ENCODE measurements at places on chromosomes 11 and 22.

GRCh38 chr11:73260127-73260457, 12.0 kb upstream of the P2RY6 start:
- H3K4me3 ChIP-seq, result no peak overlapping the region
- H3K4me1 ChIP-seq, result no peaks in the 10 kb centered on the region
- H3K27me3 ChIP-seq, result peaks cover 11% of the 10 kb centered on the region
- no peak overlapping the region for H3K27ac ChIP-seq

DNA sequence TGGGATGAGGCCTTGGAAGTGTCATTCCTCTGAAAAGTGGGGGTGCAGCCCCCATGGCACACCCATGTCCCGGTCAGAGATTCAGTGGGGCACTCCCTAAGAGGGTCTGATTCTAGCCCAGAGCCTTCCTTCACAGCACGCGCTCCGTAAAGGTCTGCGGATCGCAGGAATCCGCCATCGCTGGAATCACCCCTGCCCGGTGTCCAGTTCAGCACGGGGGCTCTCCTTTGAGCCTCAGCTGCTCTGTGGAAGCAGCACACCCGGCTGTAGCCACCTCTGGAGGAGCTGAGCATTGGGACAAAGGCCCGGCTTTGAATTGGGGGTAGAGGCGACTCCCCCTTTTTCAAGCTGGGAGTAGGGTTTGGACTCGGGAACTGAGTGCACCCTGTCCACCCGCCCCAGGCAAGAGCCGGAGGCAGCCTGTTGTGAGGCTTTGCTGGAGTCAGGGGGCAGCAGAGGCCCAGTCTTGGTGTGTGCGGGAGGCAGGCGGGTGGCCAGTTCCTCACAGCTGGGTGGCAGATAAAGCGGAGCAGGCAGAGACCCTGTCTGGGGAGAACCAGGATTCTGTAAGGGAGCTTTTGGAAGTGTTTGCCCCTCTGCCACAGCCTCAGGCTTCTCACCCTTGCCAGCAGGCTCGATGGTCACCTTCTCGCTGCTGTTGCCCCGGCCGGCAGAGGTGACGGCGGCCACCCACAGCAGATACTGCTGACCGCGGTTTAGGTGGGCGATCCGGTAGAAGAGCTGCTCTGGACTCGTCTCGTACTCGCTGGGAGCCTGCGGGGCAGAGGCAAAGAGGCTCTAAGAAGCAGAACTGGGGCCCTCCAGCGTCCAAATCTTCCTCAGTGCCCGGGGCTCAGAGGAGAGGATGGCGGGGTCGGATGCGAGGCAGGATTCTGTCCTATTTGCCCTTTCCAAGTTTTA, 115.9 kb downstream of the CEP164 start:
- no peak for DNase-seq
- H3K27ac ChIP-seq, result no peak overlapping the region
- no peak overlapping the region for H3K4me3 ChIP-seq
- no peaks in the 10 kb centered on the region for H3K27me3 ChIP-seq
- H3K4me1 ChIP-seq, result no peaks in the 10 kb centered on the region

- no peak overlapping the region for H3K27ac ChIP-seq
- H3K4me1 ChIP-seq, result no peaks in the 10 kb centered on the region
- no peaks in the 10 kb centered on the region for H3K27me3 ChIP-seq
- no peak for DNase-seq
Measured at GRCh38 chr11:92500453-92500852, 275.8 kb downstream of the FAT3 start.

GRCh38 chr11:70732881-70733196, 334.5 kb downstream of the CTTN start:
- H3K4me1 ChIP-seq, result no peaks in the 10 kb centered on the region
- no peaks in the 10 kb centered on the region for H3K27me3 ChIP-seq
- no peaks in the 10 kb centered on the region for H3K36me3 ChIP-seq
- H3K27ac ChIP-seq, result no peak overlapping the region
- no peak for DNase-seq

DNA sequence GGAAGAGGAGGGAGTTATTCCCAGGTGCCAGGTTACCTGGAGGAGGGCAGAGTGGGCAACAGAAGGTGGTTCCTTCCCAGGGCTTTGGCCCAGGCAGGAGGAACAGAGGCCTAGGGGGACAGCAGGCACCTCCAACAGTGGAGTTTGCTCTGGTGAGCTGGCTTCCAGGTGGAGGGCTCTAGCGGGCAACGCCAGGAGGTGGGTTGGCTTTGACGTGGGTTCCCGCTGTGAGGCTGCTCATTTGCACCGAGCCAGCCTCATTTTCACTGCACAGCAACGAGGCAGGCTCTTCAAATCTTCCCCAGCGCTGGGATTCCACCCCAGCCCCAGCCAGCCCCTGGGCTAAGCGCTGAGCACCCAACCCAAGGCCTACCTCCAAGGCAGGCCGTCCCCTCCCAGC, 8.1 kb downstream of the IGSF9B start:
- H3K27me3 ChIP-seq, result peaks cover 3% of the 10 kb centered on the region
- no peak for DNase-seq
- no peak overlapping the region for H3K27ac ChIP-seq
- peaks cover 52% of the 10 kb centered on the region for H3K4me1 ChIP-seq
- H3K4me3 ChIP-seq, result no peak overlapping the region

Data from CD4-positive, CD25-positive, alpha-beta regulatory T cell (primary cell).